ENCODE measurements at places on chromosomes 5 and 9. TPM values are rescaled to one million over a fixed set of nuclear protein-coding genes. Genes with fewer than 3 reads are reported as not detected.

- DNase-seq, result peak; percentile 94
These were observed 34.7 kb upstream of the DMXL1 start for GRCh38 chr5:119036101-119036762.

GRCh38 chr5:171840066-171840465, 54.4 kb downstream of the SMIM23 start:
- DNase-seq, result no peak

The EPB41L4A gene
- polyA plus RNA-seq, result 0.42 TPM

GRCh38 chr5:116989995-116990394, 415.4 kb upstream of the SEMA6A start:
- DNase-seq, result no peak

GRCh38 chr5:30194595-30194994, 998.9 kb upstream of the CDH6 start:
- no peak for DNase-seq

DNA sequence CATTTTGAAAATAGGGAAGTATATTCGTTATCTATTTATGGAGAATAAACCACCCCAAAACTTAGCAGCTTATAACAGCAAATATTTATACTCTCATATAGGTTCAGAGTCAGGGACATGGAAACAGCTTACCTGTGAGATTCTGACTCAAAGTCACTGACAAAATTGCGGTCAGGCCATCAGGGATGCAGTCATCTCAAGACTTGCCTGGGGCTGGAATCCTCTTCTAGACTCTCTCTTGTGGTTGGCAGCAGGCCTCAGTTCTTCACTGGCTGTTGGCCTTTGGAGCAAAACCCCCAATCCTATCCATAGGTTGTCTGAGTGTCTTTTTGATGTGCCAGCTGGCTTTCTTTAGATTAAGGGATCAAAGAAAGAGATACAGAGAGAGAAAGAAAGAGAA, 275.6 kb downstream of the SEC61B start:
- DNase-seq, result no peak

The INSL4 gene
- not detected for polyA plus RNA-seq

The RGS7BP gene
- not detected for polyA plus RNA-seq

DNA sequence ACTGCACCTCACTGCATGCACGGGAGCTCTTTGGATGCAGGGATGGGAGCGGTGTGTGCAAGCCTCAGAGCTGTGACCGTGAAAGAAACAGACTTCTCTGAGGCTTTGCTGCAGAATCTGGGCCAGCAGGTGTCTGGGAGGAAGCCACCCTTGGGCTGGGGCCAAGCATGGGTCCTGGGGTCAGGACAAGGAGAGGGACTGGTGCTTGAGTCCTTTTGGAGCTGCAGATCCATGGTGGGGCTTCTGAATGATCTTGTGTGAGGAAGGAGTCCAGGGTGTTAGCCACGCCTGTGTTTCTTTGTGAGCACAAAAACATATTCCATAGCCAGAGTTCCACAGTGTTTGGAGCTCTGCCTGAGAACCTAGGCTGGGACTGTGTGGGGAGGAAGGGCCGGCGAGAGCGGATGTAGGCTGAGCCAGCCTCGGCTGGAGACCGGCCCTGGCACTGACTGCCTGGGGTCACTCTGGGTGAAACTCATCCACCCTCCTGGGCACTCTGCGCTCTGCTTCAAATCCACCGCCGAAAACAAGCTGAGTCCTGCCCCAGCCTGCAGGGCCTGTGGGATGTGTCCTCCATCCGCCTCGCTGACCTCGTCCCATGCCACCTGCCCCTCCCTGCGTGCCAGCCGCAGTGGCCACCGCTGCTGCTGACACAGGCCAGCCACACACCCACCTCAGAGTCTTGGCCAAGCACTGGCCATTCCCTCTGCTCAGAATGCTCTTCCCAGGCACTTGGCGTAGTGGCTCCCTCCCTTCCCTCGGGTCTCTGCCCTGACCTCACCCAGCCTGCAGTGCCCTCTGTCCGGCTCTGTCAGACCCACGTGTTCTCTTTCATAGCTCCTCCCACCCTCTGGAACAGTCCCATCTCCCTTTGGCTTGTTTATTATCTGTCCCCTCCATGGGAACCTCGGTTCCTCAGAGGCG, 26.7 kb downstream of the ERGIC1 start:
- peak; percentile 89 for DNase-seq

The FIBCD1 gene
- polyA plus RNA-seq, result 23.7 TPM

DNA sequence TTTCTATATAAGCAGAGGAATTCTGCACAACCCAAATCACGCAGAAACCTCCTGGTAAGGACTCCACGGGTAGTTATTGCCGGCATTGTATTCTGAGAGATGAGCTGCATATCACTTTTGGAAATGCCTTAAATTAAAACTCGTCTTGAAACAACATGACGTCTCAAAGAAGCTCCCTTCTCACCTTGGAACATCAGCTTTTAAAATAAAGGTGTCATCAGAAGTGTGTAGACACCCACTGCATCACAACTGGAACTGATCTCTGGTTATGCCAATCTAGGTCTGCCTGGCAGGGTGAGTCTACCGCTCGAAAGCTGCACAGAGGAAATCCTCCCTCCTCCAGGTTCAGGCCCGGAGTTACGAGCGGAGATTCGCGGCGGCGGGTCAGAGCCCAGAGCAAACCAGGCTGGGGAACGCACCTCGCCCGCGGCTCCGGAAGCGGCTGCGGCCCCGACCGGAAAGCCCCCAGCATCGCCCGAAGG, 974 bp upstream of the SLC12A2 start:
- no peak for DNase-seq

The CSF1R gene
- 0.56 TPM for polyA plus RNA-seq

GRCh38 chr9:76394960-76395252, 680 bp upstream of the RFK start:
- no peak for DNase-seq

DNA sequence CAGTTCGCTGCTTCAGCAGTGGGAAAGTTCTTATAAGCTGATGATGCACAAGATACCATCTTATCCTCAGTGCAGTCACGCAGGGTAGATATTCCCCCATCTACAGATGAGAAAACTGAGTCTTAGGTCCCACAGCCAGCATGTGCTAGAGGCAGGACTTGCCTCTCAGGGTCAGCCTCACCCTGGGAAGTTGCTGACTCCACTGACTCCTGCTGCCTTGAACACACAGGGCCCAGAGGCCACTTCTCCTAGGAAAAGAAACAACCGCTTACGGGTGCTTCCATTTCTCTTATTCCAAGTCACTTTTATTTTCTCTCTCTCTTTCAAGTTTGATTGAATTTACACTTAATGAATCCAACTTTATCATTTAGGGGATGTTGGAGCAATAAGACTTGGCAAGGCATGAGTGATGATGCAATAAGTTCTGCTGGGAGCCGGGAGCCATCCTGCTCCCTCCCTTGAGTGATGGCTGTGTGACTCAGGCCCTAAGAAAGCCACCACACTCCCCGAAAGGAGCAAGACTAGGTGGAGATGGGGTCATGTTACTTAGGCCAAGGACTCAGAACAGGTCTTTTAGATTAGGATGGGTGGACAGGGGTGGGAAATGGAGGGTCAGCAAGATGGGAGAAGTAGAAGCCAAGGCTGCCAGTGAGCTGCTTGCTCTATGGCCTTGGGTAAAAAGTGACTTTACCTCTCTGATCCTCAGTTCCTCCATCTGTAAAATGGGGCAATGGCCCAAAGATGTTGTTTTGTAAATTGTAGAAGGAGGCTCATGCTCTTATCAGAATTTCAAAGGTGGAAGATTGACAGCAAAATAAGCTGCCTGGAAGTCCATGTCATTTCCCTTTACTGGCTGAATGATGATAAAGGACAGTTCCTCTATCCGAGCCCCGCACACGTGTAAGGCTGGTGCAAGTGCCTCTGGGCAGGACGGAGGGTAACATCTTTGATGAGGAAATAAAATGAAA, 67.4 kb upstream of the ZNF618 start:
- peak; percentile 90 for DNase-seq

The HMCN2 gene
- polyA plus RNA-seq, result not detected

GRCh38 chr9:124342776-124343485, 72.3 kb downstream of the PSMB7 start:
- DNase-seq, result peak; percentile 96

The SELENOP gene
- 1.5 TPM for polyA plus RNA-seq

The SCGB3A2 gene
- polyA plus RNA-seq, result not detected

GRCh38 chr9:131762356-131762932, 22.6 kb upstream of the RAPGEF1 start:
- DNase-seq, result peak; percentile 86

DNA sequence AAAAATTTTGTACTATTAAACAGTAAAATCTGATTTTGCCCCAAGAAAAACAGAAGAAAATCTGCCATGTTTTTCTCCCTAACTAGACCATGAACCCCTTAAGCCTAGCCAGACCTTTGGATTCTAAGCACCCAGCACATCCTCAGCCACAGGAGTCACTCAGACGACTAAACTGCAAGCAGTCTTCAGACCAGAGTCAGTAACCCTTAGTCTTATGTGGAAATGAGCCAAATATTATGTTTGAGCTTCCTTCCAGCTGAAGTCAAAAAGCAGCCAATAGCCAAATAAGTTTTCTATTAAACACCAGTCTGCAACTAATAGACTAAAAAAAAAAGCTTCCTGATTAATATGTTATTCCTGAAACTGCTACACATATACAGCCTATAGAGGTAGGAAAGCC, 47.4 kb downstream of the GOLPH3 start:
- DNase-seq, result no peak

GRCh38 chr5:143033535-143034250, 263.5 kb downstream of the ARHGAP26 start:
- DNase-seq, result peak; percentile 91

GRCh38 chr5:5128766-5129165, 11.4 kb upstream of the ADAMTS16 start:
- DNase-seq, result no peak

DNA sequence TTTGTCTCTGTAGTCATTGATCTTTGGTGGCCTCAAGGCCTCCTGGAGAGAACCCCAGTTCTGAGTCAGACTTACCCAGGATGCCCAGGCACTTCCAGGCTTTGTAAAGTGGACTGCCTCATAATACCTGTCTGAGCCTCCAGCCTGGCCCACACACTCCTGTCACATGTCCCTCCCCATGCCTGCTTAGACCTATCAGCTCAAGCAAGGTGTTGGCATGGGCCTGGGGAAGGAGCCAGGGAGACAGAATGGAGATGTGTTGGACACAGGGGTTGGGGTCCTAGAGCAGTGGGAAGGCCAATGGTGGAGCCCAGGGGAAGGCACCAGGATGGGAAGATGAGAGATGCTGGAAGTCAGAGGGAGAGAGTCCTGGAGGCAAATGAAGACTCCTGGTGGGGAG, 136.2 kb downstream of the CFAP90 start:
- no peak for DNase-seq

The MYORG gene
- polyA plus RNA-seq, result 0.73 TPM

GRCh38 chr5:108836492-108836891, 88.8 kb downstream of the FER start:
- DNase-seq, result no peak

- no peak for DNase-seq
These were observed 41.6 kb downstream of the GABBR2 start for GRCh38 chr9:98667005-98667640.

DNA sequence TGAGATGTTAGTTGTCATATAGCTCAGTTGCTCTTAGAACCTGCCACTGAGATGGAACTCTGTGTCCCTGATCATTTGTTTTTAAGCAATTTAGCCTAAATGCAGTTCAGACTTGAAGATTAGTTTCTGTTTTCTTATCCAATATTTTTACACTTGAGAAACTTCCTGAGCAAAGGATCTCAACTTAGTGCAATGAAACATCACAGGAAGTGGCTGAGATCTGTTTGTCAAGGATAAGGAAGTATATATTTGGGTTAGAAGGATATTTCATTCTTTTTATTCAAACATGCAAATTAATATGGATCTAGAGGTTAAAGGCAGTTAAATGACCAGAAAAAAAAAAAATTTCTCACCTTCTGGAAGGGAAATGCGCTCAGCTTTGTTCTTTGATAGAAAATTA, 19.7 kb upstream of the F2R start:
- DNase-seq, result no peak

DNA sequence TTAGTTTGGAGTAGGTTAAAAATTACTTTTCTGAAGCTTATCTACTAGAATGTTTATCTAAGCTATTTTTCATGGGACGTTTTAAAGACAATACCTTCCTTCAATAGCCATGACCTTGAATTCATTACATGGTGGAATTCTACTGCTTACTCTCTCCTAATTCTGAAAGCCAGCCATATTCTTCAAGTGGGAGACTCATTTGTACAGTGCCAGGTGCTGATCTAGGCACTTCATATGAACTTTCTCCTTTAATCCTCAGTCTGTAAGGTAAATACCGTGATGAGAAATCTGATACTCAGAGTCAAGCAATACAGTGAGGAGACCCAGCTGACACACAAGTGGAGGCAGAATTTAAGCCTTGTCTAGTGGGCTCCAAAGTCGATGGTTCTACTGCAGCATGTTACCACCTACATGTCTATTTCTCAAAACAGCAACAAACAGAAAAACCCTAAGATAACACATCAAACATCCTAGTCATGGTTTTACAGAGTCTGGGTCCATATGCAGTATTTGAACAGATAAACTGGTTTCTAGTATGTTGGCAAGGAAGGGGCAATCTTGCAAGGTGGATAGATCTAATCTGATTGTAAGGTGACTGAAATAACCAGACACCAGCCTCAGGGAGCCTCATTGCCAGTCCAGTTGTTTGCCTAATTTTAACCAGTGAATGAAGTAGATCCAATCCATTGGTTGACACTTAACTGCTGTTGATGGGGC, 243.7 kb downstream of the PIK3R1 start:
- DNase-seq, result no peak

DNA sequence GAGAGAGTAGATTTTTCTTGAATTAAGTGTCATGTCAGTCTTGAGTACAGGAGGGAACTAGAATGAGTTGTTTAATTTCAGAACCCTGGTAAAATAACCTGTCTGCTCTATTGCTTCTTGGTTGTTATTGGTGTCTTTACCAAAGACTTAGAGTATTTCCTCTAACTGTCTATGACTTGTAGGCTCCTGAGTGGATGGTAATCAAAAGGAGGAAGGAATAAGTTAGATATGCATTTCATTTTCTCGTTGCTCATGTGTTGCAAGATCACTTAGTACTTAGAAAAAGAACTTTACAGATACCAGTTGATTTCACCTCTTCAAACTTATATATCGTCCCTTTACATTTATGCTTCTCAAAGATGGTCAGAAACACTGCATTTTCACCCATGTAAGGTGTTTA, 31.1 kb downstream of the UHRF2 start:
- DNase-seq, result no peak

The PHF24 gene
- polyA plus RNA-seq, result not detected

DNA sequence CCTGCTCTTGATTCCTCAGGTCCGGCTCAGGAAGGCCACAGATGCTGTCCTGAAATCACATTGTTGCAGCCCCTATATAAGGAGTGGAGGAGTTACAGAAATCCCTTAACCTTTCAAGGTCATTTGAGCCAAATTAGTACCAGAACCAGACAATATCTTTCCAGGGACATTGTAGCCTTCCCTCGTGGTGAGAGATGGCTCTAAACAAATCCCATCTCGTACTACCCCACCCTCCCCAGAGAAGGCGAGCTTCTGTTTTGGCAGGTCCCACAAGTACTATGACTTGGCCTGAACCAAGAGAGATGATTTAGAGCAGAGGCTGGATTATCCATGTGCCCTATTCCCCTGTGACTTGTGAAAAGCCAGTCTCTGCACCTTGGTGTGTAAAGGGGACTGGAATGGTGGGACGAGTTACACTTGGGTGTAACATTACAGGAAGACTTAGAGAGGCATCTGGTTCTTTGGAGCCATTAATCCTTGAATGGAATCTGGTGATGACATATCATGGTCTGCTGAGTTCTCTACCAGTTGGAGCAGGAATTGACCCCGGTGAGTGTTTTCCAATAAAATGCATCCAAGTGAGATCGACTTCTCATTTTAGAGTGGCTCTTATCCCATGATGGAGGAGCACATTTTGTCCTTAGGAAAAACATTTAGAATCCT, at the start of gene FAM240B:
Gene FAM240B (minus strand): TSS at position 51 of the 663 bp plus-strand sequence. CDS start 16,134 bp downstream, outside the sequence.
- DNase-seq, result no peak

- DNase-seq, result no peak
These were observed 28.3 kb upstream of the WWC1 start for GRCh38 chr5:168263121-168263520.

- no peak for DNase-seq
These were observed 453.5 kb downstream of the CAAP1 start for GRCh38 chr9:26439061-26439624.
